ENCODE measurements at places on chromosomes 3 and 15.

DNA sequence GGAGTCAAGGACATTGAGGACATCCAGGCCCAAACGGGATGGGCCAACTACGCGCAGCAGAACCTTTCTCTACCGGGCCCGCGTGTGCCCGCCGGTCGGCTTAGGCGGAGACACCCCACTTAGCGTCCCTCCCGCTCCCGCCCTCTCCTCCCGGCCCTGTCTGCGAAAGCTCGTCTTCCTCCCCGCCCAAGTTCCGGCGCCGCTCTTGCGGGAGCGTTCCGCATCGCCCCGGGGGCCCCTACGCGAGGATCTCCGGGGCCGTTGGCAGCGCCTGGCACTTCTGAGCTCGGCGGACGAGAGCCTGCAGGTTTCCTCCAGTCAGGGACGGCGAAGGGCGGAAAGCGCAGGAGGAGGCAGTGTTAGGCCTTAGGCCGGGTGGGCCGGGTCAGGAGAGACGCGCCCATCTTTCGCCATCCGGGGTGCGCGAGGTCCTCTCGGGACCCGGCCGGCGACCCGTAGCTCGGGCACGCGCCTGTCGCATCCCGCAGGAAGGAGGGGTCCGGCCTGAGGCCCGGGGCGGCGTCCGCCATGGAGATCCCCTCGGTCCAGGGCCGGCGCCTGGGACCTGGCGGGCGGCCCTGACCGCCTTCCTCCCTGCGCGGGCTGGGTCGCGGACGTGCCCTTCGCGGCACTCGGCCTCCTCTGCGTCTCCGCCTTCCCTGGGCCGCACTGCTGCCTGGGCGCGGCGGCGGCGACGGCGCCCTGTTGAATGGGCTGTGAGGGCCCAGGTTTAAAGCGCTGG is at the start of gene FEM1B:
Gene FEM1B (plus strand): TSS at position 143 of the 742 bp plus-strand sequence. CDS start 673 bp downstream, outside the sequence.
- peak; percentile 90 for DNase-seq

DNA sequence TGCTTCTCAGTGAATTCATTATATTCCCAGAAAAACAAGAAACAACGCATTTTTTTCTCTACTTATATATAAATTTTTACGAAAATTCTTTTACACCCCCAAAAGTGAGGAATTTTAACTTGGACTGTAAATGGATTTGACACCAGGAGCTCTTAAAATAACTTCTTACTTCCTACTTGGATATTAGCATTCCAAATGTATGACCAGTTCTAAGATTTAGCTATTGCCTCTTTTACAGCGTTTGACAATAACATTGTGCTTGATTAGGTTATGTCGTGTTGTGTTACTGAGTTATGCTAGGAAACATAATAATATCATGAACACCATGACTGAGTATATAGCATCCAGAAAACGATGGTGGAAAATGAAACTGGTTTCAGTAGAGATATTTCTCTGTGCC is 177.0 kb downstream of the CNTN6 start:
- no peak for DNase-seq

DNA sequence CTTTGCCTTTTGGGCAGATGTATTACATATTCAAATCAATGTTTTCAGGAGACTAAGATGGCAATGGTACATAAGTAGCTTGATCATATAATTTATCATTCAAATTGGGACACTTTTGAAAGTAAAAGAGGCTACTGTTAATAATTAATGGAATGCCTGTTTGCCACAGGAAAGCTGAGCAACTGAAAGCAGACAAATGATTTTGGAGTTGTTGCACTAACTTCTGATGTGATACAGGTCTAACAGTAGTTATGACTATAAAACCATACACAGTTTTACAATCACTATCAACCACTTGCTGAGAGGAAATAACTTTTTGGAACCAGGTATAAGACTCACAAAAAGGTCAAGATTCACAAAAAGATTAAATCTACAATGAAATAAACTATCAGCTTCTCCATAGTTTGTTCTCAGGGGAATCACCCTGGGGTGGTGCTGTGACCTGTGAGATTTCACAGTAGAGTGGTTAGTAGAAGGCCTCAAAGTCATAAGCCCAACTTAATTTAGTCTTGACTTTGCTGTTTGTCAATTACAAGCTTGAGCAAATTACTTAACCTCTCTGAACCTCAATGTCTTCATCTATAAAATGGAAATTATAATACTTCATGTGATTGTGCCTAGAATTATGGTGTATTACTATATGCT is 42.7 kb downstream of the HHLA2 start:
- DNase-seq, result no peak

GRCh38 chr3:179016979-179017670 is 54.5 kb downstream of the ZMAT3 start:
- no peak for DNase-seq

DNA sequence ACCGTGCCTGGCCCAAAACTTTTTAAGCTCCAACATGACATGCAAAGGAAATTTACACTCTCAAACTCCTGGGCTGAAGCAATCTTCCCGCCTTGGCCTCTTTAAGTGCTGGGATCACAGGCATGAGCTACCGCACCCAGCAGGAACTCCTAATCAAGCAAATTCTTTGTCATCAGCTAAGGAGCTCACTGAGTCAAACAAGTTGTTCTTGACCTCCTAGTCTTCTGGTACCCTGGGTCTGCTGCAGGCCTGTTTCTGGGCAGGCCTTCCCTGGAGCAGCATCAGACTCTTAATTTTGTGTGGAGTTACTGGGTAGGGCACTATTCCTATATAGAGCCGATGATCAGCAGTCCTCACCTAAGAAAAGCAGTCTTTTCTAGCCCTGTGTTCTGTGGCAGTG is 68.4 kb upstream of the FLNB start:
- DNase-seq, result no peak

- no peak for DNase-seq
Observed at GRCh38 chr3:115301364-115301860, 154.3 kb upstream of the ZBTB20 start.

GRCh38 chr3:194206320-194206719 is 70.4 kb downstream of the HES1 start:
- no peak for DNase-seq
